ENCODE measurements at places on chromosomes 7 and 10.

GRCh38 chr10:122033224-122033926, 44.4 kb downstream of the TACC2 start:
- DNase-seq, result no peak

DNA sequence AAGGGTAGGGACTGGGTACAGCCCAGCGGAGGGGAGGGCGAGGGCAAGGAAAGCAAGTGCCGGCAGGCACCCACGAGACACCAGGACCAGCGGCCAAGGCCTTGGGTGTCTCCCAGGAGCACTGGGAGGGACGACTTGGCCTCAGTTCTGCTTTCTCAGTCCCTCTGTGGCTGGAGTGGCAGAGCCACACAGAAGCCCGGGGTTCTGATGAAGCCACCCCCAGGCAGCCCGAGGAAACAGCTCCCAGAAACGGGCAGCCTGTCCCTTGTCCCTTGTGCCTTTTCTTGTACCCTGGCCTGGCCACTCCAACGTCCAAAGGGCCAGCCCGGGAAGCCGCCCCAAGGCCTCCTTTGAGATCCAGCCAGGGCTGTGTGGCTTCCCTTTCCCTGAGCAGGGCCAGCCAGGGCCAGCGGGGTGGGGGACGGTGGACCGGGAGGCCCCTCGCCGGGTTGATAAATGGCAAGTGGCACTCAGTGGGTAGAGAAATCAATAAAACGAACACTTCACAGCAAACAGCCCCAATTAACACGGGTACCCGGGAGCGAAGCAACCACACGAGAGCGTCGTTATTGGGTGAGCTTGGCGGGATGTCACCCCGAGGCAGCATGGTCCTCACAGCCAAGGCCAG, 69.8 kb upstream of the GNA12 start:
- DNase-seq, result no peak

DNA sequence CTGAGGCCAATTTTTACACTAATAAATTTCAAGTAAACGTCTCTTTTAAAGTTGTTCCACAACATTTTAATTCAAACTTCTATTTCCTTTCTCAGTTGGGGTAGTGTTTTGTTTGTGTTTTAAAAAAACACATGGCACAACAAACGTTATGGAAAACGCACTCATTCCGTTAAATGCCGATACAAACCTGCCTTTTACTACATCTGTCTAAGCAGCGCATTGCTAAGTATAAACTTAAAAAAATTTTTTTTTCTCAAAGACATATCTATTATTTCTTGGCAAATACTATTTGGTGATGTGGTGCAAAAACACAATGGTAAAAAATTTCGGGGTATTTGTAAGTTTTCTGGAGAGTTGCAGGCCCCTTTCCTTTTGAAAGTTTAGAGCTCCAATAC, 1.4 kb downstream of the SKIDA1 start:
- DNase-seq, result no peak

DNA sequence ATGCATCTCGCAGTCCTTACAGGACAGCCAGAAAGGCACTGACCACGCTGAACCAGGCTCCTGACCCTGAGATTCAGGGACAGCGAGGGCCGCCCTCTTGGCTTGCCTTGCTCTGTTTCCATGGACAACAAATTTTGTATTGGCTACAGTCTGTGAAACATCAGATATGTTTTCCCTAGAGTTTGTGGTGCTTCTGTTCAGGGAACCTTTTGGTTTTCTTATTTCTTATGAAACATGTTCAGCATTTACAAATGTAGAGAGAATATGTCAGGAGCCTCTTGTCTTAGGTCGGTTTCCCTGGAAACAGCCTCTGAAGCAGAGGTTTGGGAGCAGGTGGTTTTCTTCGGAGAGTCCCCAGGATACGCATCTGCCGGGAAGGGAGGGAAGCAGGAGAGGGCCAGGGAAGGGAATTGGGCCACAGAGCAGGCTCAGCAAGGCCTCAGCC, 260.1 kb downstream of the CCDC3 start:
- no peak for DNase-seq

DNA sequence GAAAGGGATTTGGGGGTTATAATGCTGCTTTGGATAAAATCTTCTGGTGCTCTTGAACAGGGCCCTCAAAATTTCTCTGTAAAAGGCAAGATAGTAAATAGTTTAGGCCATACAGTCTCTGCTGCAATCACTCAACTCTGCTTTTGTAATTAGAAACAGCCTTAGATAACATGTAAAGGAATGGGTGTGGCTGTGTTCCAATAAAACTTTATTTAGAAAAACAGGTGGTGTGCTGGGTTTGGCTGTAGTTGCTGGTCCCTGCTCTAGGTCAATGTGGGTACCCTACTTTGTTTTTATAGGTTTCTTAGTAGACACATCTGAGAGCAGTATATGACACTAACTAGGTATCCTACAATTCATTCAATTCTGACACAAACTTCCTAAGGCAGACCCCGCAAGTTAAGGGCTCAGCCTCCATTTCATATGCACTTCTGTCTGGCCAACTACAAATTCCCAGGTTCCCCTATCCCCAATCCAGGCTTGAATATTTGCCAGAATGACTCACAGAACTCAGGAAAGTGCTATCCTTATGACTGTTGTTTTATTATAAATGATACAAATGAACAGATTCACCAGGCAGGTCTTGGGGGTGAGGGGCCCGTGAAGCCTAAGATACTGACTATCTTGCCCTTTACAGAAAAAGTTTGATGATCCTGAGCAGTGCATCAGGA, 349.9 kb downstream of the RPS24 start:
- no peak for DNase-seq

- no peak for DNase-seq
Observed at GRCh38 chr10:36730316-36730715, 395.1 kb upstream of the ANKRD30A start.

GRCh38 chr10:124043310-124044142, 49.9 kb downstream of the CHST15 start:
- no peak for DNase-seq

DNA sequence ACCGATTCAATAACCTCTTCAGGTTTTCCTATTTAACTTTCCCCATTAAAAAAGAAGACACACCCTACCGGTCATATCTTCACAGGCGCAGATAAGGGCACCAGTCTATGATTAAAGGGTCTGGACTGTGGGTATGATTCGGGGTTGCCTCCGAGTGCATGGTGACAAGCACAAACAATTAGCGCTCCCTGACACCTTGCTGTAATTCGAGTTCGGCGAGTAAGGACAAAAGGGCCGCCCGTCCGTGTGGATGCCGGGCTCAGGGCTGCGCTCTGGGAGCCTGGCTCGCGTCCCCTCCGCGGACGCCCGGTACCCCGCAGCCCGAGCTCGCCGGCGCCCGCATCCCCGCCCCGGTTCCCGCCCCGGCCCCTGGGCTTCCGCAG, 111.9 kb upstream of the RHEB start:
- peak; percentile 34 for DNase-seq

GRCh38 chr10:123891144-123892071, at the start of gene CPXM2:
CPXM2 (minus strand) TSS chr10:123891807; CDS start chr10:123891659, 148 bp downstream.
- no peak for DNase-seq

- no peak for DNase-seq
Observed at GRCh38 chr7:81008901-81009300, 90.0 kb upstream of the SEMA3C start.

DNA sequence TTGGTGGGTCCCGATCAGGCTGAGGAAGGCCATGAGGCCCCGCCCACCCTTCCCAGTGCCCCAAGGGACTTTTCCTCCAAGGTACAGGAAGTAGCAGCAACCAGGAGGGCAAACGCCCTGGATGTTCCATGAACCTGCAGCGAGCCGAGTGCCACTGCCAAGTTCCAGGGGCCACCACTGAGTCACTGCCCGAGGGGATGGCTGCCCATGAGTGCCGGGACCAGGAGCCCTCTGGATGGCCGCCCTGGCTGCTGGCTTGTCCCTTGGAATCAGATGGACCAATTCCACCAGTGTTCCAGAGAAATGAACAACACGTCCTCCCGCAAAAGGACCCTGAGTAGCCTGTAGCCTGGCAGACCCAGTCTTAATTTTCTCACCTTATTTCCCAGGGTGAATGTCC, 74.2 kb downstream of the ZRANB1 start:
- DNase-seq, result no peak

GRCh38 chr7:326273-326672, 36.3 kb downstream of the FOXL3 start:
- no peak for DNase-seq

DNA sequence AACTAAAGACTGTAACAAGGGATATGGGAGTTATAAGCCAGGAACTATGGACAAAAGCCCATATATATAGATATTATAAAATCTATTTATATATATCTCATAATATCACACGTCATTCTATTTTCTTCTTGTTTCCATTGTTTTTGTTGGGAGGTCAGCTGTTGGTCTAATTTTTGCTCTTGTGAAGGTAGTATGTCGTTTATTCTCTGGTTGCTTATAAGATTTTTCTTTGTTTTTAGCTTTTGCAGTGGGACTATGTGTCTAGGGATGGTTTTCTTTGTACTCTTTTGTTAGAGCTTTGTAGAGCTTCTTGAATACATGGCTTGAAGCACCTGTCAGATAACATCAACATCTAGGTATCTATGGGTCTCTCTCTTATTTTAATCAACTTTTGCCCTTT, 14.0 kb downstream of the ARL4A start:
- no peak for DNase-seq

All from activated naive CD4-positive, alpha-beta T cell treated with anti-CD3 and anti-CD28 coated beads, Interleukin-2, amount 50 U/mL, for 72 hours (primary cell).